NCI-H526 (cell line): ENCODE measurements at places on chromosomes 12 and 14.

DNA sequence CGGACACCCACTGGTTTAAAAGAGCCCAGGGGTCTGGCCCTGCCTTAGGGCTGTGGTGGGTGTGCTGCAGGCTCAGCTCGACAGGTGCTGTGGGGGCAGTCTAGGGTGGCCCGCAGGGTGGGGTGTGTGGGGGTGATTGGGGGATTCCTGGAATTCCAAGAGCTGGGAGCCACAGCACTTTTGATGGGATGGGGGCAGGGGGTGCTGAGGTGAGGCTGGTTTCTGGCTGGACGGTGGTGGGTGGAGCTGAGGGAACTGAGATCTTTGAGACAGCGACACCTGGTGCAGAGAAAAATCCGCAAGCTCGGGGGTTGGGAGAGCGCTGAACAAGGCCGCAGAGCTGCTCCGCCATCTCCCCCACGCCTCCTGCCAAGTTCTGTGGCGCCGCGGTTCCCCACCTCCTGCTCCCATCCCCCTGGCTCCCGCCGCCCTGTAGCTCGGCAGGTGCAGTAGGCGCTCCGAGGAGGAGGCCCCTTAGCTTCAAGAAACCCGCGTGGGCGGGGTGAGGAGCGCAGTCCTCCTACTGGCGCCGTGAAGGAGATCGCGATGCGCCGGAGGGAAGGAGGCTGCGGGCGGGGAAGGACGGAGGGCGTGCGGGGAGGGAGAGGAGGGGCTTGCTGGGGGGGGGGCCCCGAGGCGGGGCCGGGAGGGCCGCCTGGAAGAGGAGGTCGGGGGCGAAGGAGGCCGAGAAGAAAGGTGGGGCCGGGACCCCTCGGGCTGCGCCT is 1.3 kb upstream of the TEDC1 start:
- peak; percentile 80 for DNase-seq

DNA sequence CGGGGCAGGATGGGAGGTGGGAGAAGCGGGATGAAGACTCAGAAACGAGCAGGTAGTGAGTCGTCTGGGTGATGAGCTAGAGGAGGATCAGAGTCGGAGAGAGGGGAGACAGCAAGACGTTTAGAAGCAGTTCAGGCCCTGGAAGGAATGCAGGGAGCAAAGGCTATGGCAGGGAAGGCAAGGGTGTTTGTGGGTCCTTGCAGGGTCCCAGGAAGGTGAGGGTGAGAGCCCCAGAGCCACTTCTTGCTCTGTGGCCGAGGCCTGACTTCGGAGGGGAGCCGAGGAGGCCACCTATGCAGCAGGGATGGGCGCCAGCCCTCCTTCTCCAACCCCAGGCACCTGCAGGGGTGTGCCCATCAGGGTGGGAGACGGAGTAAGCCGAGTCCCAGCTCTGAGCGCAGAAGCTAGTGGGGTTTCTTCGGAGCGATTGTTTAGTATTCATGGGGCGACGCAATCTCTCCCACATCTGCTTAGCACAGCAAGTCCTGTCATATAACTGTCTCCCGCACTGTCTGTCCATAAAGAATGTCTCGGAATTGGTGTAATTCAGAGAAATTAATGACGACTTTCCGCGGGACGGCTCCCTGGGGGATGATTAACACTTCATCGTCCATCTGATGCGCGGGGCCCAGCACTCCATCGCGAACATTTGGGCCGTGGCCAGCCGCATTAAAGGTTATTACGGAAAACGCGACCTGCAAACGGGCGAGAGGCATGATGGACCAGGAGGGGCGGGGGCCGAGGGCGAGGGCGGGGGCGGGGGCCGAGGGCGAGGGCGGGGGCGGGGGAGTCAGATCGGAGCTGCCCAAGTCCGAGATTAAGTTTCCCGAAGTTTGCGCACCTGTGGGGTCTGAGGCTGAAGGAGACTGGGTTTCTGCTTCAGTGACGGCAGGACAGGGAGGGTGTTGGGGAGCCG is 12.2 kb upstream of the CALCOCO1 start:
- DNase-seq = no peak

GRCh38 chr14:33948869-33949408 is 1.9 kb downstream of the EGLN3 start:
- DNase-seq = no peak

DNA sequence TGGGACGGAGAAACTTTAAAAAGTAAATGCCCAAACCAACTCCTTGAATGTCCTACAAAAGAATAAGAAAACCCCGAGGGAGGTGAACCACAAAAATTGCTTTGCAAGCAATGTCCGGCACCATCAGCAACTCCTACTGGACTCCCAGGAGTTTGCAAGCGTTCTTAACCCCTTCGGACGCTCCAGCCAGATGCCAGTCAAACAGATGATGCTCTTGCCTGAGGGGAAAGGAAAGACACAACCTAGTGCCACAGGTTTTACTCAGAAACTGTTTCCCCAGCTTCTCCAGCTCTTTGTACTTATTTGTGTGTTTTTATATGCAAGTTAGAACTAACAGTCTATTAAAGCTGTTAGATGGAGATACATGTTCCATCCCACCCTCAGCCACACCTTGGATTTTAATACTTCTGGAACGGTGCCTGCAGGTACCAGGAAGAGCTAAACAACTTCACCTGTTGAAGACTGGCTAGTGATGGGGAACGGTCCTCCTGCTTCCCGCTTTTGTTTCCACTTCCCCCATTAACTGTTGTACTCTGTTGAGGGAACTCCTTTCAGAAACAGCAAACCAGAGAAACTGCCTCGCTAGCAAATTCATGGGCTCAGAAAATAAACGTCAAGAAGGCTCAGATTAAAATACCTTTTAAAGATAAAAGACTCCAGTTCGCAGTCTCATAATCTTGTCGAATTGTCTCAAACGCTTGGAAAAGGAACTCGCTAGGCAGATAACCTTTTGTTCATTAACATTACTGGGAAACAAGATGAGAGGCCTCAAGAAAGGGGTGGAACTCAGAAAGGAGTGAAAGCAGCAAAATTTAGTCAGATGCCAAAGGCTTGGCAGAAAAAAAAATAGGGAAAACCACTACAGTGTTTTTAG is 1.1 kb upstream of the FERMT2 start:
- DNase-seq = peak; percentile 64

DNA sequence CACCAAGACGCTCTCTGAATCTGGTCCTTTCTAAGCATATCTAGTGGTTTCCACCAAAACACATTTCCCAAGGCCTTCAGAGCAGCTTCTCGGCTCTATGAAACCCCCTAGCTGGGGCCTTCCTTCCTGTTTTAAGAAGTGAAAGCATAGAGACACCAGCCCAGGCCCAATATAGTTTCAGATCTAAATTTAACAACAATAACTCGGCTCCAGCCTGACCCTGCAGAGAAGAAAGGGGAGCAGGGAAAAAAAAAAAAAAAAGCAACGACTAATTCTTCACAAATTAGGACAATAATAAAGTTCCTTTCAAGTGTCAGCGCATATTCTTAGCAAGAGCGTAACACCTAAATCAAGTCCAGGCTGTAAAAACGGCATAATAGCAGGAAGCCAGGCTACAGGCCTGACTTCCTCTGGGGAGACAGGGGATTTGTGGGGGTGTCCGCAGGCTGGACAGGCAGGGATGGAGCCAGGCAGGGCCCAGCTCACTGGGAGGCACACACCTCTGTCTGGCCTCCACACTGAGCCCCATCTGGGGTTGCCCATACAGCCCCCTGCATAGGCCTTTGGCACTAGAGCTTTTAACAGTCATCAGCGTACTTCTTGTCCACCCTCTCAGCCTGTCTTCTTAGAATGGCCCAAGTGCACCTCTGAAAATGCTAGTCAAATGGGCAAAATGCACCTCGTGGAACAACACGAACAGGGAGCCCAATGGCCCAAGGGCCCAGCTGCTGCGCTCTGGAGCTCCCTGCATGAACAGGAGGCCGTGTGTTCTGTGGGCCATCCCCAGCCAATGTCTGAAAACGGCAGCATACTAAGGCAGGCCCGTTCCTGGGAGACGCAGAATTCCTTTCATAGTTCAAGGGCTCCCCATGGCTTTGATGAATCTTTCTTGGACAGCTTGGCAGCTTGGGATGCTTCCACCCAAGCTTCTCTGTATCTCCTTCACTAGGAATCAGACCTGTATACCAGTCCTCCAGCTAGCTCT is 772.9 kb downstream of the MED13L start:
- DNase-seq = no peak

DNA sequence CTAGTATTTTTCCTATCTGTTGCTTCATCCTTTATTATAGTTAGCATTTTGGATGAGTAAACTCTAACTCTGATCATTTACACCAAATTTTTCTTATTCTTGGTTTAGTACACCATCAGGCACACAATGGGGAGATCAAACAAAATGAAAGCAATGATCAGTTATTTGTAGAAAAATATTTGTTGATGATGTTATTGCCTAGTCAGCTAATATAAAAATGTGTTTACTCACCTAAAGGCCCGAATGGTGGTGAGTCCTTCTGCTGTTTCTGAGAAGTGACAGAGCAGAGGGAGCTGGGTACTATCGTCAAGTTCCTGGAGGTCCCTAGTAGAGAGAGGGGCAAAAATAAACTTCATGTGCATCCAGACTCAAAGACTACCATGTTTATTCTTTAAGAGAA is 63.3 kb upstream of the KCNJ8 start:
- DNase-seq = no peak

DNA sequence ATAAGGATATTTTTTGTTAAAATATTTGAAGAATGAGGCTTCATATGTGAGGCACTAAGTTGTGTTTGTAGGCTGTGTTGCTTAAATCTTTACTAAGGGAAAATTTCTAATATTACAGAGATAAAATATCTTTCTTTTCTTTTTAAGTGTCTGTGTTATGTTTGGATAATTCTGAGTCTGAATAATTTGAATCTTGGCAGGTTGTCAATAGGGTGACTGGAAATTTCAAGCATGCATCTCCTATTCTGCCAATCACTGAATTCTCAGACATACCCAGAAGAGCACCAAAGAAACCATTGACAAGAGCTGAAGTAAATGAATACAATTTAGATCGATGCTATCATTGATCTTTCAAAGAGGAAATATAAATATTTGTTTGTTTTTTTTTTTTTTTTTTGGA is 29.4 kb downstream of the TMPO start:
- no peak for DNase-seq

DNA sequence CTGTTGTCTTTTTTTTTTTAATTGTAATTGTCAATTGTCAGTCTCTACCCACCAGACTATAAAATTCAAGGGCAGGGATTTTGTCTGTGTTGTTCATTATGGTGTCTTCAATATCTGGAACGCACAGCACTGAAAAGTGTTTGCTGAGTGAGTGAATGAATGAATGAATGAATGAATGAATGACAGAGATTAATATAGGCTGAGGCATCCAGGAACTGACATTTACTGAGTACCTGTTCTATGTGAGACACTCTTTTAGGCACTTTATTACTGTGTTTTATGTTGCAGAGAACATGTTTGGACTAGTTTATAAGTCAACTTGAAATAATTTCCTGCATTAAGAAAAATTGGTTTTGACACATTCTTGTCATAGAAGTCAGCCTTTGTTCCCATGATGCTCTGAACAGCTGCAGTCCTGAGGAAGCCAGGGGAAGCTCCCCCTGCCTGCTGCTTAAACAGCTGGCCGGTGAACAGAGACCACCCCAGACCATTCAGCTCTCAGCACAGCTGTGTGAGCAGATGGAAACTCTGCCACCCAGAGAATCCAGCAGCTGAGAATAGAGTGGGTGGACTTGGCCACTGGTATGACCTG is 160.7 kb upstream of the CCND2 start:
- DNase-seq = no peak

GRCh38 chr14:67395876-67396189 is 16.1 kb downstream of the PLEK2 start:
- no peak for DNase-seq

DNA sequence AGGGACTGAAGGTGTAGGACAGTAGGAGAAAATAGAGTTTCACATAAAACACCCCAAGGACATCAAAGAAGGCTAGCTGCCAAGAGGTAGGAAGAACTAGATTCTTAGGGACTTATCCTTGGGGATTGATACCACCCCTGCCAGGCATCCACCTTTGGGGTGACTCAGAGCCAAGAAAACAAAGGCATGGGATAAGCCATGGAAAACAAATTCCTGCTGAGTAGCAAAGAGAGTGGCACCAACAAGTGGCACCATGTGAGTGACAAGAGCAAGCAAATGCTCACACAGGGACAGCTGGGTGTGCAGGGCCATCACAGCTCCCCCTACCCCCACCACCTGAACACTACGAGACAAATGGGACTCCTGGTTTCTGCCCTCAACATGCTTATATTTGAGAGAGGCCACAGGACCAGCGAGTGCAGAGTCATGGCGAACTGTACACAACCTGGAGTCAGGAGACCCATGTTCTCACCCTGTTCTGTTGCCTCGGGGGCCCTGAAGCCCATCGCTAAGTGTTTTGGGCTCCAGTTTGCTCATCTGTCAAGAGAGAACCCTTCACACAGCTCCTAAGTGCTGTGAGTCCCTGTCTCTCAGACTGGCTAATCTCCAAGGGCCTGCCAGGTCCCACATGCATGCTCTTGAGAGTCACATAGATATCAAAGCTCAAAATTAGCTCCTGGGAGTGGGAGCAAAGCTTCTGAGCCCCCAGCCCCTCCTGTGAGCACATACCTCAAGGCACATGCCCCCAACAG is 91.9 kb downstream of the DPF3 start:
- DNase-seq = no peak

GRCh38 chr14:72962829-72963312 is 36.6 kb downstream of the DCAF4 start:
- DNase-seq = no peak

- no peak for DNase-seq
Measured at GRCh38 chr12:6742834-6743233, 10.1 kb downstream of the MLF2 start.

DNA sequence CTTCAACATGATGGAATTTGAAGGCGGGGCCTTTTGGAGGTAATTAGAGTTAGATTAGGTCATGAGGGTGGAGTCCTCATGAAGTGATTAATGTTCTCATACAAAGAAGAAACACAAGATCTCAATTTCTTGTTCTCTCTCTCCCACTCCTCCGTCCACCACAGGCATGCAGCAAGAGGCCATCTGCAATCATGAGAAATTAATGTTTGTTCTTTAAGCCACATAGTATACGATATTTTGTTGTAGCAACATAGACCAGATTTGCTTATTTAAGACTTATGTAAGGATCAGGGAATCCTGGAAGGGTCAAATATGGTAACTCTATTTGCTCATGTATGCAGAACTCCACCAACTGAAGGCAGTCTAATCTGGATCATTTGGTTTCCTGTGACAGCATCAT is 429.0 kb downstream of the LRIG3 start:
- no peak for DNase-seq

GRCh38 chr14:38839694-38840365 is 263.2 kb downstream of the SEC23A start:
- no peak for DNase-seq

- DNase-seq = no peak
Measured at GRCh38 chr14:100641274-100641860, 54.1 kb upstream of the BEGAIN start.
